Peyer's patch (tissue), 4 donors: ENCODE measurements at places on chromosomes 12 and 14.

DNA sequence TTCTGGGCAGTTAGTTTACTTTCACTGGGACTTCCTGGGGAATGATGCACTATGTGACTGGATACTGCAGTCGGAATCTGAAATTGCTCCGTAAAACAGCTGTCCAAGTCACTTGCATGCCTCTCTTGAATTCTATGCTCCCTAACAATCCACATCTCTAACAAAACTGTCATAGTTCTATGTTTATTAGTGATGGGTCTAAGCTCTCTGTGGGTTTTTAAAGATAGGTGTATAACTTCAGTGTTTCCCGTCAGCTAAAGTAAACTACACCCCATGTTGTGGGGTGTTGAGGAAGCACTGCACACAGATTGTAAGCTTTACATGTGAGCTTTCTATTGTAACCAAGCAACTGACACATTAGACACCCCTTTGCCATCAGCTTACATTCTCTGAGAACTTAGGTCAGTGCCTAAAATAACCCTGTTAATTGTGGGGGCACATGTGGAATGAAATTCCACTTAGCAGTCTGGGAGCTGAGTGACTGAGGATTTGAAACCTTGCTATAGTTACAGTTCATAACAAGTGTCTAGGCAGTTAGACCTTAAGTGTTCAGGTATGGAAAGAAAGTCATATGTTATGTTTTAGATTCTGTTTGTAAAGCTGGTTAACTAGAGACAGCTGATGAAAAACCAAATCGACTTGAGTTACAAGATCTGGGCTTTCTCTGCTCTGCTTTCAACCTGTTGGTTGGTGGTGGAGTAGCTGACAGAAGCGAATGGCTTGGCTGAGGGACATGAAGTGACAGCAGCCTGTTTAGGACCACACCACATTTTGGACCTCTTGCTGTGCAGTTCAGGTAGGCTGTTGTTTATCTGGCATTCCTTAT, 165.7 kb downstream of the AKAP6 start:
- DNase-seq = no peak

- no peak for DNase-seq
Measured at GRCh38 chr12:639566-639965, 23.7 kb downstream of the NINJ2 start.

DNA sequence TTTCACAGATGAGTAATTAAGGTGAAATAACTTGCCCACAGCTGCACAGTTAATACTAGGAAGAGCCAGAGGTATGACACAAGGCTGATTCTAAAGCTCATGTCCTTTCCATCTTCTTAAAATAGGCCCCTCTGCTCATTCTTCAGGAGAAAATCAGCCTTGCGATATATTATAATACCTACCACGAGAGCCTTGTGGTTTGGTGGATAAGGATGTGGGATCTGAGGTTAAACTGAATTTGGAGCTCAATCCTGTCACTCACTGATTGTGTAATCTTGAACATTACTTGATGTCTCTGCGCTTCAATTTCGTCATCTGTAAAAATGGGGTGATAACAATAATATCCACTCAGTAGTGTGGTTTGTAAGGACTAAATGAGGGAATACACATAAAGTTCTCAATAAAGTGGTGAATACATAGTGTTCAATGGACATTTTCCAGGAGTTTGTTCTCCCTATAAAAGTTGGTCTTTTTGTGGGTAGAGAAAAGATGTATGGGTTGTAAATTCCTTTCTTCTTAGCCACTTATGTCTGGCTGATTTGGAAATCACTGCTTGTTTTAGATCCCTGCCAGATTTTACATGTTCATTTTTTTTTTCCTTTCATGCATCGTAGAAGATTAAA, 25.1 kb upstream of the ATP2B1 start:
- DNase-seq = no peak

- no peak for DNase-seq
Measured at GRCh38 chr14:31275731-31276130, 68.1 kb upstream of the HECTD1 start.

DNA sequence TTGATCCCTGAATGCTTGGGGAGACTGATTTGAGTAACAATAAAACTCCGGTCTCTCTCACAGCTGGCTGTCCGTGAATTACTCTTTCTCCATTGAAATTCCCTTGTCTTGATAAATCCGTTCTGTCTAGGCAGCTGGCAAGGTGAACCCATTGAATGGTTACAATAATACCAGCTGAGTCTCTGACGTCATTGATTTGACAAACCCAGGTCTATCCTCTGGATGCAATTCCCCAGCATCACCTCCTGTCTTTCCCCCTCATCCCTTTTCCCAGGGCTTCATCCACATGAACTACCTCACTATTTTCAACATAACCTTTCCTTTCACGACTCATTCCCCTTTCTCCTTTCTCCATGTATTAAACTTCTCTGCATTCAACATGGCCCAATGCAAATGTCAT, 98.7 kb upstream of the TMEM132C start:
- DNase-seq = no peak

GRCh38 chr14:22544881-22545420, 44.1 kb downstream of the DAD1 start:
- DNase-seq = no peak

GRCh38 chr12:112833939-112834338, 42.4 kb downstream of the RPH3A start:
- DNase-seq = no peak

DNA sequence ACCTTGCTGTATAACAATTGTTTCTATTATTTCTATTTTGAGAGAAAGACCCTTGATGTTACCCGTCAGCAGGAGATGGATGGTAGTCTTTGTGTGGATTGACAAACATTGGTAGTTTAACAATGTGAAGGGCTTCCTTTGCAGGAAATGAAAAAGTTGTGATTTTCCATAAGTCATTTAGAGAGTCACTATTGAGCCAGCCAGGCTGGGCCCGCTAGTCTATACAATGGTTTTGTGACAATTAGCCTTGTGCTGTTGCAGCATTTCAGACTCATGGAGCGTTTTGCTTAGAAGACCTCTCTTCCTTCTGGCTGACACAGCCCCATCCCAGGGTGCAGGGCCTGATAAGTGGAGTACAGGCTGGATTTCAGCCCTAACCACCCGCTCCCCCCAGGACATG, 18.3 kb upstream of the SLC38A2 start:
- no peak for DNase-seq

DNA sequence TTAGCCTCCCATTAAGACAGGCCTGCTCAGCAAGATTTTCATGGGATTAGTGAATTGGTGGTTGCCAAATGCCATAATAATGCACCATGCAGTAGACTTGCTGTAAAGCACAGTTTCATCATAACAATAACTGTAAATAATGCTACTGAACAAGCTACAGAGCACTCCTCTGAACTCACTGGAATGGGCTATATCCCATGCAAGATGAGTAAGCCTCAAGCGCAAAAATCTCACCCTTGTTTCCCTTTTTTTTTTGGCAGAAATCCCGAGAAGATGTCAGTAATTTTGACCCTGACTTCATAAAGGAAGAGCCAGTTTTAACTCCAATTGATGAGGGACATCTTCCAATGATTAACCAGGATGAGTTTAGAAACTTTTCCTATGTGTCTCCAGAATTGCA, 145.9 kb upstream of the HIF1A start:
- no peak for DNase-seq

GRCh38 chr14:68195126-68195525, 375.5 kb downstream of the RAD51B start:
- no peak for DNase-seq

- DNase-seq = no peak
Measured at GRCh38 chr12:95546491-95546813, 4.8 kb downstream of the USP44 start.

GRCh38 chr12:29152223-29152868, 3.3 kb downstream of the FAR2 start:
- DNase-seq = no peak

GRCh38 chr12:113464852-113465719, 6.6 kb downstream of the LHX5 start:
- DNase-seq = no peak

DNA sequence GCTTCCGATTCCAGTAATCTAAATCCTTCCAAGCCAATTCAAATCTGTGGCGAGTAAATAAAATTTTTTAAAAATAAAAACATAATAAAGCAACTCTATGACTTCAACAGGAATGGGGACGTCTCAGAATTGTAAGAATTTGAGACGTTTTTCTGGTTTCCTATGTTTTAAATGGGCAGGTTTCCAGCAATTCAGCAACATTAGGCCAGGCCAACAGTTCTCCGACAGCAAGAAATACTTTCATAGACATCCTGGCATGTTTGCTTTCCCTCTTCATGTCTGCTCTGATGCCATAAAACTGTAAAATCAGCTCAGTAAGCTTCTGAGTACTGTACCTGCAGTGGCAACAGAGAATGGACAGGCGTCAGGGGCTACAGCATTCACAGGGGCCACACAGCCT, 35.8 kb upstream of the DICER1 start:
- DNase-seq = no peak

GRCh38 chr14:30876692-30877091, 2.3 kb downstream of the COCH start:
- no peak for DNase-seq

DNA sequence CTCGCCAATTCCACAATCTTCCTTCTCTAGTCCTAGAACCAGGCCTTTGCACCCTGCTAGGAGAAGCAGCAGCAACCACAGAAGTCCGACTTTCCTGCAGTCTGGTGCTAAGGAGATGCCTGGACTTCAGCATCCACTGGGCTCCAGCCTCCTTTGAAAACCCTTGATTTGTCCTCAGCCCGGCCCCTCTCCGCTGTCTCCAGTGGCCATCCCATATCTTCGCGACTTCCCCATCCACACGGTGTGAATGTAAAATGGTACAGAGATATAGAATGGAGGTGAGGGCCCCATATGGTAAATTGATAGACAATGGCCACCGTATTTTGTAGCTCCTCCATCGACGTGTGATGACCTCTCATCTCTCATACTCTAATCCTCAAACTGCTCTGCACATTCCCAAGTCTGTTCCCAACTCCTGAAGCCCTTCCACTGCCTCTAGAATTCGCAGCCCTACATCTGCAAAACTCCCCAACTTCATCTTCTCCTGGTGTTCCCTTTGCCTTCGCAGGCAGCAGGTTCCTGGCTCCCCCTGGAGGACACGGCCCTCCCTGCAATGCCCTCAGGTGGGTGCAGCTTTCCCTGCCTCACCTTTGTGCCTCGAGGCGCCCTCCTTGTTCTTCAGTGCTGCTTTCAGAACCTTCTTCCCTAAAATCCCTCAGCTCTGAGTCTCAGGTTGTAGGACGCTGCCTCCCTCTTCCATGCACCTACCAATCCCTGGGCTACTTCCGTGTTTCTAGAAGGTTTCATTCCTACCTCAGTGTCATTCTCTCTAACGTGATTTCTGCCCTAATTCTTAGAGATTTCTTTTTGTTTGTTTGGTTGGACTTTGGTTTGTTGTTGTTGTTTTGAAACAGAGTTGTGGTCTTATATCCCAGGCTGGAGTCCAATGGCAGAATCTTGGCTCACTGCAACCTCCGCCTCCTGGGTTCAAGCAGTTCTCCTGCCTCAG, 36.7 kb downstream of the TMBIM6 start:
- DNase-seq = peak; percentile 69

DNA sequence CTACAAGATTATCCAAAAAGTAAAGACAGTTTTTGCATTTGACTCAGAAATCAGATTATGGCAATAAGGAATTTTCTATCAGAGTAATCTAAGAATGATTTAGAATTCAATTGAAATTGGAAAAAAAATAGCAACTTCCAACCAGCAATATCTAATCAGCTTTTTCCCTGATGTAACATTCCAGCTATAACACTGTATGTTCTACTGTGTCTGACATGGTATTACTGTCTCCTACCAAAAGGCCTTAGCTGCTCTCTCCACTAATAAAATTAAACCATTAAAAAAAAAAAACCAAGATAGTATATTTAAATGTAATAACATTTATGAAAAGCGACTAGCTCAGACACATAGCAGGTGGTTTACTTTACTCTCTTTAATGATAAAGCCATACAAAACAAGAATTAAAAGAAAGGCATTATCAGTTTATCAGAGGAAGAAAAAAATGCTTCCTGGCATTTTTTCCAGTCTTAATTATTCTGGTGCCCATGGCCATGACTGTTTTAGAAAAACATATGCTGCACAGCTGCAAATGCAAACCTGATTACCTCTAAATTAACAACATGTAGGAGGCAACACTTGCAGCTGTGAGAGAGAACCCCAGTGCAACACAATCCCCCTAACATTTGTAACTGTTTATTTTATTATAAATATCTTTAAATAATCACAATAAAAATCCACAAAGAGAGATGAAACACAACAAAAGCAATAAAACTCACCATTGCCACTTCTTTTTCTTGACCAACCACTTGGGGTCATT, 28.8 kb downstream of the PHLDA1 start:
- DNase-seq = no peak

DNA sequence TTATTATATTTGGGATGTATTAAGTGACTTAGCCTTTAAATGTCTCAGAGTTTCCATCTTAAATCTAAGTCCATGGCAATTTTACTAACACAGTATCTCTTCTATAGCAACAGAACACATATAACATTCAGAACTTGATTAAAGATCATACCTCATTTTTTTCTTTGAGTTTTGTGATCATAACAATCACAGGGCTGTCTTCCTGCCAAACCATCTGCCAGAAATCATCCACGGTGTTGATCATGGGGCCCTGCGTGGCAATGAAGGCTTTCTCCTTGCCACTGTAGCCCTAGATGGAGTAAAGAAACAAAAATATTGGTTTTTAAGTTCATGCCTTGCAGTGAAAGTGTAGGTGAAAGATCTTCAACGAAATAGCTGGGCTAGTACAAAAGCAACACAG, 46.7 kb upstream of the PTPRB start:
- no peak for DNase-seq

- DNase-seq = peak; percentile 92
Measured at GRCh38 chr14:105486974-105487448, 325 bp downstream of the CRIP1 start.

DNA sequence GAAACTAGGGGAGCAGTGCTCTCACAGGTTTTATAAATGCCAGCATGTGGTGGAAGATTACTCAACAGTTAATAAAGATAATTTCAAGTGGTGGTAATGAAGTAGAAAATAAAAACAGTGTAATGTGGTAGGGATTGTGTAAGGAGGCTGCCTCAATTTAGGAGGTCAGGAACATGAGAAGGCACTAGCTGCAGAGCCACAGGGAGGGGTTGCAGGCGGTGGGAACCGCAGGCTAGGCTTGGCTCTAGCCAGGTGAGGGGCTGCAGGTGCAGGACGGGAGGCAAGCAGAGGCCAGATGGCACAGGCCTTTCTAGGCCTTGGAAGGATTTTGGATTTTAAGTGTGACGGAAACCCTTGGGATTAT, 768 bp downstream of the METTL25 start:
- no peak for DNase-seq

DNA sequence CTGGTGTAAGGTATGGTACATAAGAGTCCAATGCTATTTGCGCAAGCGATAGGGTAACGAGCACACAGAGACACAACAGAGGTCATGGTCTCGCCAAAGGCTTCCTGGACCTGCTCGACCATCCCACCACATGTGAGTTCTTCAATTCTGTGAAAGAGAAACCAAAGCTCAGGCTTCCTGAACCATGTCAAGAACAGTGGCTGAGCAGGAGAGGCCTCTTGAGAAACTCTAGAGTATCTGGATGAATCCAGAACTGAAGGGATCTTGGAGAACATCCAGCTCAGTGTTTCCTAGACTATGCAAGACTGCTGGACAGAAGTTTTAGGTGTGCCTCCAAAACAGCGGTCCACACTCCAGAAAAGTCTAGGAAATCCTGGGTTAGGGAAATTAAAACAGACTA, 114.5 kb downstream of the TRAFD1 start:
- no peak for DNase-seq

GRCh38 chr14:90560991-90561390, 164.2 kb downstream of the CALM1 start:
- no peak for DNase-seq

GRCh38 chr14:100652744-100653143, 65.5 kb upstream of the BEGAIN start:
- no peak for DNase-seq

- no peak for DNase-seq
Measured at GRCh38 chr14:29857551-29857950, 70.1 kb downstream of the PRKD1 start.
